ENCODE measurements at places on chromosomes 12 and 14.

- DNase-seq, result no peak
These were observed 38.0 kb downstream of the DPF3 start for GRCh38 chr14:72855913-72856312.

GRCh38 chr12:68622250-68622649, 11.6 kb downstream of the RAP1B start:
- no peak for DNase-seq

DNA sequence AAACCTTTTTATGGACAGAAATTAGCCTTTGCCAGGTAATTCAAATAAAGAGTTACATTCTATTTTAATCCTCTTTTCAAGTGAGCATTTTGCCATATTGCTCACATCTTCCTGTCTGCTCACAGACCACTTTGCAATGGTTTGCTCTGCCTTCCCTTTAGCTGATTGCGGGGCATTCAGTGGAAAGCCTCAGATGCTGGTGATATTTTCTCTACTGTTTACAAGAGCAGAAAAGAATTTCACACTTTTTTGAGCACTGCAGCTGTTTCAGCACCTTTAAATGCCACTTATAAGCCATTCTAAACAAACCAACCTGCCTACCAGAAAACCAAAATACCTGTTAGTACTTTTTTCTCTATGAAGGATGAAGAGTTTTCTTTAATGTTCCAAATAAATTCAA, 195.7 kb upstream of the LRIG3 start:
- no peak for DNase-seq

- no peak for DNase-seq
These were observed 3.9 kb downstream of the KDM2B start for GRCh38 chr12:121576851-121577391.

GRCh38 chr14:61615743-61616523, 79.4 kb upstream of the HIF1A start:
- no peak for DNase-seq

GRCh38 chr14:78358591-78358990, 188.4 kb downstream of the NRXN3 start:
- no peak for DNase-seq

GRCh38 chr12:1924996-1925683, 6.7 kb upstream of the CACNA2D4 start:
- DNase-seq, result no peak

DNA sequence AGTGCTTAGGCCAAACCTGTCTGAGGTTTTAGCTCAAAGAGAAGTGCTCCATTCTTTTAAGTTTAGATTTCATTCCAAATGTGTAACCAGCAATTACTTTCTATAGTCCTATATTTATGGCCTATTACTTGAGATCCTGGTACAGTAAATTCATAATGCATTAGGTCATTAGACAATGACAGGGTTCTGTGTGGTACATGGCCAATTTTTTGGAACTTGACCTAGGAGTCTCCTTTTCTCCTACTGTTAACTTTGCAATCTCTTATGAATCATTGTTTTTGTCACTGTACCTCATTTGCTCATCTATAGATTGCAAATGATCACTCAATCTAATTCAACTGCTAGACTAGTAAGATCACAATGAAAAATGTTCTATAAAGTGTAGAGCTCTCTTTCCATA, 136.7 kb downstream of the PDE3A start:
- DNase-seq, result no peak

DNA sequence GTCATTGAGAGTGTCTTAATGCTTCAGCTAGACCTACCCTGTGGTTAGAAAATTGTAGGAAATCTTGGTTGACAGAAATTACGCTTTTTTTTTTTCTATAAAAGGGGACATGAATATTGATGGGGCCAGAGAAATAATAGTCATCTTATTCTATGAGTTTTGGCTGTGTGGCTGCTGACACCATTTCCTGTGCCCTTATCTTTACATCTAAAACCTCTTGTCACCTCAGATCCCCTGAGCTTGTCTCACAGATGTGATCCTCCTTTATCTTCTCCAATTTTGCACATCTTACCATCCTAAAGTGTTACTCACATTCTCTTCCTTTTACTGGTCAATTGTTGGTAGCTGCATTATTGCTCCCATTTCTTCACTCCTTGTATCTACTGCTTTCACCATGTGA, 36.1 kb downstream of the ASCL1 start:
- no peak for DNase-seq

DNA sequence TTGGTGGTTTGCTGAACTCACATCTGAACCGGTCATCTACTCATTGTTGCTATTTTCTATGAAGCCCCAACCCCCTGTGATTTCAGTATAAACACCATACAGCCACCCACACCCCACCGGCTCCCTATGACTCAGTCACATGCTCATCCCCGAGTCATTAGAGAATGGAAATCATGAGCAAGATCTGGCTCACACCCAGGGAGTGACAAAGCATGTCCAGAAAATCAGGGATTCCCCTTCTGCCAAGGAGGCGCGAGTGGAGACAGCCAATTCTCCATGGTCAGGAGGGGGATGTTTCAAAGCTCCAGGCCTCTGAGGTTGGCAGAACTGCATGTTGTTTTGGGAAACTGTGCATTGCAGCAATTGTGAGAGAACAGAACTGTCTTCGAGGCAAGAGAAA, 657.5 kb upstream of the TBX3 start:
- no peak for DNase-seq

DNA sequence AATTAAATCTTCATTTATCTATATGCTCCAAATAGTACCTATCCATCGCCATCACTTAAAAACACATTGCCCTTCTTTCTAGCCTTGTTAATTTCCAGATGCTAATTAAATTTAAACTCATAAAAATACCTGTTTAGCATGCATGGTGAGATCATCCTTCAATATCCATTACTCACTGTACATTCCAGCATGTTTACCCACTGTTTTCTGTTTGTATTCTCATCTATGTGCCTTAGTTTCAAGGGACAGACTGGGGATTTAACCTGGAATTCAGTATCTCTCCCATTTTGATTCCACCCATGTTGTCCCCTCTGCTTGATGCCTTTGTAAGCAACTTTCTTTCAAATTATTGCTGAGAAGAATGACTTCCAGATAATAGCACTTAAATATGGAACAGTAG, 208.0 kb downstream of the SPTSSA start:
- DNase-seq, result no peak

GRCh38 chr14:92914087-92914656, 8.8 kb upstream of the CHGA start:
- no peak for DNase-seq

DNA sequence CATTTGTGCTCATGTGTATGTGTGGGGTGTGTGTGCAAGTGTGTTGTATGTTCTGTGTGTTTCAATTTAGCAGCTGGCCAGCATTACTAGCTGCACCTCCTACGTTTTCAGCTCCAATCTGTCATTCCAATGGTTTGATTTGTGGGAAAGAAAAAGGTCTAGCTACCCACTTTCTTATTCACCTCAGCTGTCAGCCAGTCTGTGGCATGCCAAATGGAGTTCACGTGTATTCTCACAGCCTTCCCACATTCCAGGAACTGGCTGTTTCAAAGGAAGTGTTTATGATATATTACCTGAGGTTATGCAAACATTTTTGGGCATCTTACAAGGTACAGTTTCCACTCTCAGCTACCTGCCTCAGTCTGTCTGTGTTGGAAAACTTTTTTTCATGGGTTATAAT, 220.2 kb upstream of the CPNE8 start:
- no peak for DNase-seq

- no peak for DNase-seq
These were observed 575 bp downstream of the TRAF3 start for GRCh38 chr14:102777711-102778337.

DNA sequence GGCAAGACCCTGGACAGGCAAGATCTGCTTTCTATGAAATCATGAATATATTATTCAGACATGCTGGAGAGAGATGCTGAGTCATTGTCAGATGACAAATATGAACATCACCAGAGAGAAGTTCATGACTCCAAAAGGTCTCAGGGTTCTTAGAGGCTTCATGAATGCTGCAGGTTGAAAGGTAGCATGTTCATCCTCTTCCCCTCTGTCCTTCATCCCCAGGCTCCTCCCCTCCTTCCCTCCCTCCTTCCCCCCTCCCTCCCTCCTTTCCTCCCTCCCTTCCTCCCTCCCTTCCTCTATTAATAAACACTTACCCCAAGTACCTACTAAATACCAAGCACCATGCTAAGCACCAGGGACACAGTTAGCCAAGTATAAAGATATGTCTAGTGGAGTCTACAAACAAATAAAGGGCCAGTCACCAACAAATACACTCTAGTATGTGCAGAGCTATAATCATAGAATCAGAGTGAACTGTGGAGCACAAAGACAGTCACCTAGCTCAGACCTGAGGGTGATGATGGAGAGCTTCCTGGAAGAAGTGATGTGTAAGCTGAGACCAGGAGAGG, 46.2 kb downstream of the RPH3A start:
- DNase-seq, result no peak

- DNase-seq, result no peak
These were observed 18.9 kb upstream of the CERS5 start for GRCh38 chr12:50185970-50186663.

DNA sequence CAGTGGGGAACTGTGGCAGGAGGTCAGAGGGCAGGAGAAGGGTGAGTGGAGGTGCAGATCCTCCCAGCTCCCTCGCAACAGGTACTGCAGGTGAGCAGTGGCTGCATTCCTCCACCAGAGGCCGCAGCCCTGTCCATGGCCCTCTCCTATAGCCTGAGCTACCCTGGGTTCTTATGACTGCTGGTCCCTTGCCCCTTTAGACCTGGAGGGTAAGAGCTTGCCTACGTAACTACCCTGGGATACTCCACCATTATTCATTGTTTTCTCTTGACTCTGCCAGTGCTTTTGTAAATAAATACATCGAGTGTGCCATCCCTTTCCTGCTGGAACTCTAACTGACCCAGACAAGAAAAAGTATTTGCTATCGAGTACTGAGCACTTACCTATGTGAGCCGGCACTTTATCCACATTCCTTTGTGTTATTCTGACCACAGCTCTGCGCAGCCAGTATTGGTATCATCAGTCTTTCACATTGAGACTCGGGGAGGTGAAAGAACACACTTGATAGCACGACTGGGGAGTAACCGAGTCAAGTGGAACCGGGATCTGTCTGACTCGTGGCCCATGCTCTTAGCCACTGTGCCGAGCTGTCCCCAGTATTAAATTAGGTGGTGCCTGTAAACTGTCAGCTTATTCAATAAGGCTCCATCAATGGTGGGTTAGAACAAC, 38.5 kb downstream of the LTBP2 start:
- no peak for DNase-seq

DNA sequence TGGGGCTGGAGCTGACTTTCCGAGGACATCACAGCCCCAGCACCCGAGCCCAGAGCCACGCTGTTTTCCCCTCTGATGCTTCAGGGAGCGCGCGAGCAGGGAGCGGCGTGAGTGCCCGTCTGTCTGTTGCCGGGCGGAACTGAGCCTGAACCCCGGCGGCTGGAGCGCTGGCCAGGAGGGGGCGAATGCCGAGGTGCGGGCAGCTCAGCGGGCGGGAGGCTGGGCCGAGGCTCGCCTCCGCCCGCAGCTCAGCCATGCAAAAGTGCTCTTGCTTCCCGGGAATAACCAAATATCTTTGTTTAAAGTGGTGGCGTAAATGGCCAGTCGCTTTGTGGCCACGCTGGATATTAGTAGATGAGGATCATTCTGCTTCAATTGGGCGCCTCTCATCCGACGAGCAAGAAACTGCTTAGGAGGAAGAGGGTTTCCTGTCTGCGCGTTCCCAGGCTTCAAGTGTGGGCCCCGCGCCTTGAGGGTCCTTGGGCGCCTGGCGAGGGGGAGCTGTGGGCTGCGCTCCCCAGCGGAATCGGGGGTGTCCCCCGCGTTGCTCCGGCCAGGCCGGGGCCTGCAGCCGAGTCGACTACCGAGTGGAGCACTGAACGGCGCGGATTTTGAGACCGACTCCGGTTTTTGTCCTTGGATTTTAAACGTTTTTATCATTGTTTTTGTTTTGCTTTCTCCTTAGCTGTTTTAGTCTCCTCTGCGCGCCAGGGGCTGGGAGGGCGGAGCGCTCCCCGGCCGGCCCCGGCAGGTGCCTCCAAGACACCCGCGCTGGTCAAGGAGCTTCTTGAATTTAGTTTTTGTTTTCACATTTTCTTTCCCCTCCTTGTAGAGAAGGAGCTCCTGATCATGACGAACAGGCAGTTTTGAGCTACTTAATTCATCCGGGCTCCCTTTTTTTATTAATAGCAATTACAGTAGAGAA, 831 bp upstream of the NKX2-1 start:
- no peak for DNase-seq

DNA sequence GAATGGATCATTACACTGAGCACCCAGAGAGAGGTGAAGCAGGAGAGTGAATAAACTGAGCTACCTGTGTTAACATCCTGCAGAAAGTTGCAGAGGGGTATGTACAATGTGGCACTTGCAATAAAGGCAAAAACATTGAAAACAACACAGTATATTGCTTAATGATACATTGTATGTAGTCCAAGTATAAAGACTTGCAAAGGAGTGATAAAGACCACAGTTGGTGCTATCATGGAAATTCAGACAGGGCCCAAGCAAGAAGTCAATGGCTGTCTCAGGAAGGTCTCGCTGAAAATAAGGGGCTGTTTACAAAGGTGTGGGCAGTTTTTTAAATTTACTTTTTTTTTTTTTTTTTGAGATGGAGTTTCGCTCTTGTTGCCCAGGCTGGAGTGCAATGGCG, 10.0 kb downstream of the TMEM120B start:
- no peak for DNase-seq

- no peak for DNase-seq
These were observed 154.3 kb downstream of the TMX1 start for GRCh38 chr14:51394384-51394783.

GRCh38 chr12:32450768-32451167, 51.4 kb downstream of the FGD4 start:
- no peak for DNase-seq

Measured in central memory CD4-positive, alpha-beta T cell (primary cell).